Thymus (tissue), 14 donors: ENCODE measurements at places on chromosomes 1 and 21. TPM values are rescaled to one million over a fixed set of nuclear protein-coding genes. Genes with fewer than 3 reads are reported as not detected.

DNA sequence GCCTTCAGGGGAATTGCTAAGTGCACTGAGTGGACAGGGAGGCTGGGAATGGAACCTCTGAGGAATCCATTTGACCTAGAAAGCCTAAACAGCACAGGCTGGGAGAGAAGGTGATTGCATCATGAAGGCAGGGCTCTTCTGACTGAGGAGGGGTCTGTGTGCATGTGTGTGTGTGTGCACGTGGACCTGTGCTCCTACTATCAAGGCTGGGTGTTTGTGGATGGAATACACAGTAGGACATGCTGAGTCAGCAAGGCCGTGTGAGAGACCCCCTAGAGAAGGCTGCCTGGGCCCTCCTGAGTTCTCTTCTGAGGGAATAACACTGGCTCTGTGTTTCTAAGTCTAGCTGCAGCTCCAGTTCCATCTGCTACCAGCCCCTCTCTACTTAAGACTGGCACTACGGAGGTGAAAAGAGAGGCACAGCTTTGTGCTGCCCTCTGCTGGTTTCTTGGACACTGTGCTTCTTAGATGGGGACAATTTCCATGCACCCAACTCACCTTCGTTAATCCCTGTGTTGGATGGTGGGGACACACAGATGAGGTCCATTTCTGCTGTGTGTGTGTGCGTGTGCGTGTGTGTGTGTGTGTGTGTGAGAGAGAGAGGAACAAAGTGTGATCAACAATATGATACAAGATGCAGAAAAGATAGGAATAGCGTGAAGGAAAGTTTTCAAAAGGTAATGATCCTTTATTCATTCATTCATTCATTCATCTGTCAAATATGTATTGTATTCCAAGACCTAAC lies 6.2 kb upstream of the EFCAB14 start:
- DNase-seq: peak; percentile 84

GRCh38 chr1:189432753-189433152 lies 1044.9 kb downstream of the BRINP3 start:
- DNase-seq: no peak

DNA sequence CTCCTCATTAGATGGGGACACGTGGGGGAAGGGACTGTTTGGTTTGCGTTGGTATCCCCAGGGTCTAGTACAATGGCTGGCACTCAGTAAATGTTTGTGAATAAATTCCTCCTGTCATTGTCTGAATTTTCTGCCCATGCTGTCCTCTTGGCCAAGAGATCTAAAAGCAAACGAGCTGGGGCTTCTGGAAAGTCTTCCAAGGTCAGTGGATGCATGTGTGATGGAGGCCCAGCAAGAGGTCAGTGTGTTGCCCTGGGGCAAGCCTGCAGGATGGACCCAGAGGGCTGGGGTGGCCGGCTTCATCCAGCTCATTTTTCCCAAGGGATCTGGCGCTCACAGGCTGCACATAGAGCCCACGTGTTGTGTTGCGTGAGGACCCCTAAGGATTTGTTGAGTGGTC lies 30.0 kb upstream of the JUN start:
- no peak for DNase-seq

Gene DENND2D
- 106 TPM for total RNA-seq

Gene FMOD
- 7.1 TPM for total RNA-seq

GRCh38 chr1:34884961-34885360 lies 25.4 kb upstream of the SMIM12 start:
- DNase-seq: no peak

- no peak for DNase-seq
Measured at GRCh38 chr1:17967623-17968255, 139.9 kb upstream of the IGSF21 start.

- no peak for DNase-seq
Measured at GRCh38 chr21:37861561-37861960, 54.7 kb downstream of the KCNJ6 start.

- DNase-seq: no peak
Measured at GRCh38 chr1:234934611-234935033, 194.0 kb downstream of the TOMM20 start.

DNA sequence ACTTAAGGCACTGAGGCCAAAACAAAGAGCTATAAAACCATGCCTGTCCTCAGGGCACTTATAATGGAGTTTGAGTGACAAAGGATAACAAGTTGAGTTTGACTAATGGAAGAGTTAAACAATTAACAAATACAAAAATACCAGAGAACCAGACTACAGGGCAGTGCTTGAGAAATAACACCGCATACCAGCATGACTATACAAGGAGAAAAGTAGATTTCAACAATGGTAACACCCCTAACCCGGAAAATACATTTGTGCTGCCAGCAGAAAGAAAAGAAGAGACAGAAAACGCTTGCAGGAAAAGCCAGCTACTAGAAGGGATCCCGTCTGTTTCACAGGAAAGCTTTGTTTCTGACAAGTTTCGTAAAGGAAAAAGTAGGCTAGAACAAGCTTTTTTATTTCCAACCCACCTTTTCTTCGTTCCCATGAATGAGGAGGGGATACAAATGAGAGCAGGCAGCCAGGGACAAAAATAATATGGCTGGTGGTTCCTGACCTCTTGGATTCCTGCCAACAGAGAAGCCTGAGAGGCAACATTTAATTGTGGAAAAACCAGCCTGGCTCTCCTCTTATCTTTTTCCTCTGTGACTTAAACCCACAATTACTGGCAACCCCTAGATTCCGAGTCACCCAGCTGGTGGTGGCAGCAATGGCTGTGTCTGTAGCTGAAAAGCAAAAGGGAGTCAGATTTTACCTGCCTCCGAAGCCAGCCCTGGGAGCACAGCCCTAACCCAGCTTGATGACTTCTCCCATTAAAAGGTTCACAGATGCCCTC lies 56.5 kb downstream of the WLS start:
- DNase-seq: no peak

Gene PTPRF
- 26.0 TPM for total RNA-seq

DNA sequence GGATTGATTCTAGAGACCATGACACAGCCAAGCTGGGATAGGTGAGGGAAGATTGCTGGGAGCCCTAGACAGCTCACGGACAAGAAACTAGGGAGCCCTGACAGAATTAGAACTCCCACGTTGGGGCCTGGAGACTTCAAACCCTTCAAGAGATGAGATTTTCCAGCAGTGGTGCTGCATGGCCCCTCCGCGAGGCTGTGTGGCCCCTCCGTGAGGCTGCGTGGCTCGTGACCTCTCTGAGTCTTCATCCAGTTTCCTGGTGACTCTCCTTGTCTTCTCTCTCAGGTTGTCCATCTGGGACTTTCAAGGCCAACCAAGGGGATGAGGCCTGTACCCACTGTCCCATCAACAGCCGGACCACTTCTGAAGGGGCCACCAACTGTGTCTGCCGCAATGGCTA lies 109.9 kb downstream of the LACTBL1 start:
- DNase-seq: no peak

Gene OLIG2
- total RNA-seq: 0.05 TPM

Gene GUCA2A
- total RNA-seq: 0.57 TPM

Gene CXADR
- total RNA-seq: 3.2 TPM

DNA sequence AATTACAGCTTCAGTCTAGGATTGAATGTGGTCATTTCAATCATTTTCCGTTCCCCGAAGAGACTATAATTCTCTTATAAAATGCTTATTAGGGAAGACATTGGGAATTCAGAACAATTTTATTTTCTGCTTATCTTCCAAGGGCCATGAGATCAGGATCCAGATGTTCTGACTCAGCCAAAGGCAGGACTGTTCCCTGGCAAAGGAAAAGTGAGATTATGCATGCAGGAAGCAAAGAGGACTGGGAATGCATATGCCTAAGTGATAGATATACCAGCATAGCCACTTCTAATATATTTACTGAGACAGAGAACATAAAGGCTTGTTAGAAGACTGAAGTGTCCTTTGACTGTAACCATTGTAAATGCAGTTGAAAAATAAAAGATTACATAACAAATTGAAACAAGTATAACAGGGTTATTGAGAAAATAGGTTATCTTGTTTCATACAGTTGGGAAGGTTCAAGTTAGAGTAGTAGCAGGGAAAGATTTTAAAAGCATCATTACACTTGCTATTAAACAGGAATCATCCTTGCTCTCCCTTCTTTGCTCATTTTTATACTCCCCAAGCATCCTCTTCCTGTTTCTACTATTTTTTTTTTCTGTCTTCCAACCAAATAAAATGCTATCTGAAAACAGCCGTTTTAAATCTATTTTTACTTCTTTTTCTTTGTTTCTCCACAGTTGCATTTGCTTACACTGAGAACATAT lies 439.6 kb upstream of the ADAMTS5 start:
- DNase-seq: no peak

Gene SIM2
- total RNA-seq: not detected

Gene SPTA1
- 4.6 TPM for total RNA-seq

- DNase-seq: no peak
Measured at GRCh38 chr1:54864460-54865208, 22.4 kb downstream of the DHCR24 start.

Gene TDRD10
- 0.47 TPM for total RNA-seq

DNA sequence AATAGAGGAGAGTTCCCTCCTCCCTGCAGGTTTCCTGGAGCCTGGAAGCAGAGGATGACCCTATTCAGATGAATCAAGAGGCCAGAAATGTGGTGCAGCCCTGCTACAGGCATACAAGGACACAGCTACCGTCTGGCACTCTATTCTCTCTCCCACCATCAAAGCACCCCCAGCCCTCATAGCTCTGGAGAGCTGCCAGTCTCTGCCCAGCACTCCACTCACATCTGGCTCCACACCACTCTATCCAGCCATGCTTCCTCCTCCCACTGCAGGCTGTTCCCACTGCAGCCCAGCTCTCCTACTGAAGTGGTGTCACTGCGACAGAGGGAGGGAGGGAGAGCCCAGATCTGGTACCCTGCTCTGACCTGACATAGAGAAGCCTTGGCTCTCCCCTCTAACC lies 18.4 kb downstream of the SYT2 start:
- no peak for DNase-seq

Gene AGO1
- 6.1 TPM for total RNA-seq

DNA sequence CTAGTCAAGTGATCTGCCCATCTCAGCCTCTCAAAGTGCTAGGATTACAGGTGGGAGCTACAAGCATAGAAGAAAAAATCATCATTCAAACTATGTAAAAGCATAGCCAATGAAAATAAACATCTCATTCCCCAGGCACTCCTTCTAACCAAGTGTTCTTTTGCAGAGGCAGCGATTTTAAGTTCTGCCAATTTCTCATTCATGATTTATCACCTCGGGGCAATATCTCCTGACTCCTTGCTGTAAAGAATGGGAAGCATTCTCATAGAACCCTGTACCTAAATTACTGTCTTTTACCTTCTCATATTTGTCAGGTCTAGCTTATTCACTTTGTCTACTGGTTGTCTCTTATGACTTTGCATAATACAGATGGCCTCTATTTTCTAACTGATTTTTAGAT lies 32.5 kb upstream of the IVNS1ABP start:
- no peak for DNase-seq

DNA sequence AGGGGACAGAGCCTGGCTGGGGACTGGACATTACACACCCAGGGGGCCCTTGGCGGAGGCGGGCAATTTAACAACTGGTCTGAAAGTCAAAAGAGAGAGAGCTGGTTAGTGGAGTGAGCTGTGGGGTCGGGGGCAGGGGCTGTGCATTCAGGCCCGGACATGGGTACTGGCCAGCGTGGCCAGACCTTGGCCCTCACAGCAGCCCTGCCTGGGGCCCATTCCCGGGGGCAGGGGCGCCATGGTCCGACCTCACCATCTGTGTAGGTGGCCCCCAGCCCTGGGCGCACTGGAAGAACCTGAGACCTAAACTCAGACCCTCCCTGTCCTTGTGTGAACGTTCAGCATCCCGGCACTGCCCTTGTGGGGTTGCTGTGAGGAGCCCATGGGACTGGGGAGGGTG lies 5.0 kb downstream of the CLDN19 start:
- no peak for DNase-seq

- no peak for DNase-seq
Measured at GRCh38 chr1:44240802-44241671, 27.8 kb downstream of the DMAP1 start.

GRCh38 chr1:172561252-172561651 lies 28.3 kb downstream of the SUCO start:
- DNase-seq: no peak

Gene CRP
- 0.05 TPM for total RNA-seq

- DNase-seq: no peak
Measured at GRCh38 chr1:59926381-59927123, at the start of gene CYP2J2. TSS of gene CYP2J2 (minus strand) at chr1:59926773. CDS start at chr1:59926746, 27 bp downstream.

- no peak for DNase-seq
Measured at GRCh38 chr1:17925290-17926237, 170.4 kb downstream of the ACTL8 start.

- DNase-seq: no peak
Measured at GRCh38 chr1:199821029-199821779, 206.3 kb upstream of the NR5A2 start.

Gene KRTAP19-1
- not detected for total RNA-seq

Gene TXNDC12
- total RNA-seq: 43.9 TPM

GRCh38 chr1:226948051-226948450 lies 8.0 kb downstream of the COQ8A start:
- DNase-seq: no peak

- peak; percentile 69 for DNase-seq
Measured at GRCh38 chr1:228142701-228143136, 2.6 kb downstream of the GUK1 start.

DNA sequence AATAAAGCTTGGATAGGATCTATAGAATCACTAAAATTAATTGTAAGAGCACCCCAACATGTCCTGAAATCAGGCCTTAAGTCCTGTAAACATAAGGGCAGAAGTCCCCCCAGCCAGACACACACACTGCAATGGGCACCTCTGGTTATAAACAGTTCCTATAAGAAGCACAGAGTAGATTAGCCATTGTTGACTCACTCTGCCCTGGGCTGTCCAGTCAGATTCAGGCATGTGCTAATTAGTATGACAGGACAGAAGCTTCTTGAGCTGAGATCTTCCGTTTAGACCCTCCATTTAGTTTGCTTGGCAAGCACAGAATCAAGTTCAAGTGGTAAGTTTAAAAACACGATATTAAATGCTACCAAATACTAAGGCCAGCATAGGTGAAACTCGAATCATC lies 11.8 kb upstream of the DENND1B start:
- DNase-seq: no peak

- no peak for DNase-seq
Measured at GRCh38 chr1:247332215-247332622, 552 bp upstream of the ZNF496 start.

DNA sequence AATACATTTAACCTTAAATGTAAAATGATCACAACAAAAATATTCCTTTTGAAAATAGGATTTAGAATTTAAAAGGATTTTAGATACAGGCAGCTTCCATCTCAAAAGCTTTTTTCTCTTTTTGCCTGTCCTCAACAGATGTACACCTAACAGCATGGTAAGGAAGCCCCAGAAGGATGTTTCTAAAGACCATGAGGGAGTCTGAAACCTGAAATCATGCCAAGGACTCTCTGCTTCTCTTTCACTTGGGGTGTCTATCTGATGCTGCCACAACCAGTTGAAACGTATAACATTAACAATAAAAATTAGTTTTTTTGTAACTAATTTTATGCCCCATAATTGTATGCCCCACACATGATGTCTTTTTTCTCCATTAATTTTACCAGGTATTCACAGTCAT lies 5.4 kb upstream of the ZNF281 start:
- DNase-seq: no peak
